ENCODE measurements at places on chromosomes 7 and 10.

DNA sequence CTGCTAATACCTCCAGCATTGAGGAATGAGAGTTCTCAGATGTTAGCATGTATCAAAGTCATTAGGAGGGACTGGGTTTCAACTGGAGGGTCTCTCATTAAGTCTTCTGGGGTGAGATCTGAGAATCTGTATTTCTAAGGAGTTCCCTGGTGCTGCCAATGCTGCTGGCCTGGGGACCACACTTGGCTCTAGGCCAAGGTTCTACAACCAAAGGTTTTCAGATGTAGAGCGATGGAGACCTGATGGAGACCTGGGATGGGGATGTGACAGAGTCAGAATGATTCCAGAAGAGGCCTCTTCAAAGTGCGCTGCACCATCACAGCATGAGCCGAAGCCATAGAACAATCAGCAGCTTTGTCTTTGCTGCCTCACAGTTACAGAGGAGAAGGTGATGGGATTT, 27.2 kb downstream of the ST8SIA6 start:
- DNase-seq = no peak

DNA sequence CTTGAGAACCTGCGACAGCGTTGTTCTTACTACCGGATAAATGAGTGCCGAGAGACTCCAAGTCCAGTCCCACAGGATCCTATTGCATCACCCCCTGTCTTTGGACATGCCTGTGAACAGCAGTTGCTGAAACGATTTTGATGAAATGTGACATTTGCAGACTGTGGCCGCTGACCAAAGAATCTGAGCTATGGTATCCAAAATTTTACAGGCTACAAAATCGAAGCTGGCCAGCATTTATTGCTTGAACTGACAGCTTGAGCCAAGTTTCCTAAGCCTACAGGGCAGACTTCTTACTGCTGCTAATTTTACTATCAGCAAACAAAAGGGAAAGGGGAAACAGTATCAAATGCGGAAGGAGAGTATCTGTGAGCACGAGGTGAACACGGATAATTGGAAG, 12.1 kb upstream of the NPVF start:
- DNase-seq = no peak

- DNase-seq = no peak
Observed at GRCh38 chr7:8119262-8119661, 142.7 kb downstream of the ICA1 start.

- no peak for DNase-seq
Observed at GRCh38 chr10:30502266-30503060, 68.5 kb downstream of the MAP3K8 start.

DNA sequence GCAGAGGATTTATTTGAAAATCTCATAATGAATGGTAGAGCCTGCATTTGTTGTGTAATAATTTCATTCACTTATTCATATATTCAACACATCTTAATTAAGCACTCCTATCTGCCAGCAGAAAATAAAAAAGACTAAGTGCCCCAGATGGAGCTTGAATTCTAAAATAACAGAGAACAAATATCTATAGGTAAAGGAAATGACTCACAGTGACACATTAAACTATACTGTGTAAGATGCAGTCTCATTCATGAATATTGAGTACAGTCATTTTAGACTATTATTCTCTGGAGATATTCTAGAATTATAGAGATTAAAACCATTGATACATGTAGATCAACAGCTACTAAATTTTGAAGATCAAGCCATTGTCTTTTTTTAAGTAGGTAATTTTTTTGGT, 72.1 kb downstream of the PTPRZ1 start:
- DNase-seq = no peak

DNA sequence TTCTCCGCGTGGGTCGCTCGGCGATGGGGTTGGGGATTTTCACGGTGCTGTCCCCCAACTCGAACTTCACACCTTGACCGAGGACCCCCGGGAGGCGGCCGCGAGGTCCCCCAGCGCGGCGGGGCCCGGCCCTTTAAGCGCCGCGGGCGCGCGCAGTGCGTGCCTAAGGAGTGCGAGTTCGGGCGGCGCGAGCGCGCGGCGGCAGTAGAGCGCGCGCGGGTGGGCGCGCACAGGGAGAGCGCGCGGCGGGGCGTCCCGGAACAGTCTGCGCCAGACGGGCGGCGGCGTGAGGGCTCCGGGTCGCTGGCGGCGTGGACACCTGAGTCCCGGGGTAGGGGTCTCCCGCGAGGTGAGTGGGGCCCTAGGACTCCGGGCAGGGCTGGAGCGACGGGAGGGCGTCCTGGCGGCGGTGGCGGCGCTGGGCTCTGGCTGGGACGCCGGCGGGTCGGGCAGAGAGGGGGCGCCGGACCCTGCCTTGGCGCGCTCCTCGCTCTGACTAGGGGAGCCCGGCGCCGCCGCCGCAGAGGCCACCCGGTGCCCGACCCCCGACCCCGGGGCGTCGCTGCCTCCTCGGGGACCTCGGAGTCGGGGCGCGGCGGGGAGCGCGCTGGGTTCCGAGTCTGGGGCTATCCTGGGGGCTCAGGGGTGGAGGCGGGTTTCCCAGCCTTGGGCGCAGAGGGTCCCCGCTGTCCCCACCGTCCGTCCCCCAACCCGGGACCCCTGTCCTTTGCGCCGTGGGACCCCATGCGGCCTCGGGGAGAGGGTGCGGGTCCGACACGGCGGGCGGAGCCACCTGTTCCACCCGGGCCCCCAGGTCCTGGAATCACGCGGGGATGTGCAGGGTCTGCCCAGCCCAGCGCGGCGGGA, at the start of gene PROSER2:
Gene PROSER2 (plus strand): TSS at position 235 of the 867 bp plus-strand sequence. CDS start 28,722 bp downstream, outside the sequence.
- DNase-seq = no peak

GRCh38 chr10:22479419-22479818, 134.1 kb downstream of the SPAG6 start:
- DNase-seq = no peak

DNA sequence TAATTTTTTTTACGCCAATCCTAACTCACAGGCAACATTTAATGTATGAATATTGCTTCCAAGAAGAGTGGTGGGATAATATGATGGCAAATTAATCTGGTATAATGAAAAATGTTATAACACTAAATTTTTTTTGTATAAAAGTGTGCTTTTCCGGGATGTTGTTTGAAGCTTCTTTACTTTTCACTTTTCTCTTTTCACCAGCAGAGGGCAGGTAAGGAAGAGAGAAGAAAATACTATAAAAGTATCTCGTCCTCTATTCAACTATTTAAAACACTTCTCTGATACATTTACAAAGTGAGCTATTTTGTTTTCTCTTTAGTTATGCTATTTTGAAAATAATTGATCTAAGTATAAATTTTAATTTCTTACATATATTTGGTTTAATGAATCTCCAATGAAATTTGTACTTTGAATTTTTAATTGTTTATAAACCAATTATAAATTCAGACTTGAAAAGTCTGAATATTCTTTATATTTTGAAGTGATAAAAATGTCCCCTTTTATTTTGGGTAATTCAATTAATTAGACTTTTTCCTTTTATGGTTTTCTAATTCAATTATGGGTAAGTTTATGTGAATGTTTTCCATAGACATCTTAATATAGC, 20.7 kb upstream of the CFTR start:
- DNase-seq = no peak

- no peak for DNase-seq
Observed at GRCh38 chr7:148579366-148579765, 11.2 kb upstream of the C7orf33 start.

GRCh38 chr7:32058002-32058401, 12.2 kb downstream of the PDE1C start:
- no peak for DNase-seq

- DNase-seq = no peak
Observed at GRCh38 chr10:843703-844102, 87.8 kb downstream of the LARP4B start.

GRCh38 chr10:106980495-106981451, 183.7 kb downstream of the SORCS1 start:
- no peak for DNase-seq

DNA sequence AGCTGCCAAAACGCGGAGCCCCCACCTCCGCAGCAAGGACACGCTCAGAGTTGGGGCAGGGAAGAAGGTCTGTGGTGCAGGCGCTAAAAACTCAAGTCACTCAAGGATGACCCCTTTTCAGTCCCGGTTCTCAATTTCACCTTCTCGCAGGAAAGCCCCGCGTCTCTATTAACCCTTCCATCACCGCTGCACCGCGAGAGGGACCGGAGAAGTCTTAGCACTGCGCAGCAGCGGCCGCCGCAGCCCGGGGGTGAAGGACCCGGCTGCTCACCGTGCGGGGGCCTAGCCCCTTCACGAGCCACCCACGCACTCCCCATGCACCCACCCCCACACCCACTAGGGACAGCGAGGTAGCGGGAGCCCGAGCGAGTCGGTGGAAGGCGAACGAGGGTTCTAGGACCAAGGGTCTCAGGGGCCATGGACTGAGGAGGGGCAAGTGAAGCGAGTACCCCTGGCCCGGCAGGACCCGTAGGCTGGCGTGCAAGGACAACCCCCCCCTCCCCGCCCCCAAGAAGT, 162.9 kb downstream of the SH3PXD2A start:
- no peak for DNase-seq

DNA sequence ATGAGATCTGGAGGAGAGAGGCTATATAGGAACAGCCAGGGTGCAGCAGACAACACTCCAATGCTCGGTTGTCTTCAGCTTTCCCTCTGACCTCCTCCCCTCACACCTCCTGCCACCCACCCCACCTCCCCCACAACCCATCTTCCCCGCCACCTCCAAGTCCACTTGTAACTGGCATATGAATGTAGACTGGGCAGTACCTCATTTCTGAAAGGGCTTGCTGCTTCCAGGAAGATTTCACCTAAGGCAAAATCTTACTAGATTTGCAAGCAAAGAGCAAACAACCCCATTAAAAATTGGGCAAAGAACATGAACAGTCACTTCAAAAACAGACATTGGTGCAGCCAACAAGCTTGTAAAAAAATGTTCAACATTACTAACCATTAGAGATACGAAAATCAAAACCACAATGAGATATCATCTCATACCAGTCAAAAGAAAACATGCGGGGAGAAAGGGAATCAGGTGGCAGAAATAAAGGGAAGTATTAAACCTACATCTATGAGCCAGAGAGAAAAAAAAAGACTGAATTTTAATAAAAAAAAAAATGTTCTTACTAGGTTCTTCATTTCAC, 164.6 kb upstream of the C1GALT1 start:
- no peak for DNase-seq

GRCh38 chr7:1134951-1135350, 25.0 kb downstream of the ZFAND2A start:
- no peak for DNase-seq

- DNase-seq = no peak
Observed at GRCh38 chr7:1238450-1238882, 5.8 kb downstream of the UNCX start.

GRCh38 chr10:71494980-71495381, 98.3 kb downstream of the CDH23 start:
- no peak for DNase-seq

DNA sequence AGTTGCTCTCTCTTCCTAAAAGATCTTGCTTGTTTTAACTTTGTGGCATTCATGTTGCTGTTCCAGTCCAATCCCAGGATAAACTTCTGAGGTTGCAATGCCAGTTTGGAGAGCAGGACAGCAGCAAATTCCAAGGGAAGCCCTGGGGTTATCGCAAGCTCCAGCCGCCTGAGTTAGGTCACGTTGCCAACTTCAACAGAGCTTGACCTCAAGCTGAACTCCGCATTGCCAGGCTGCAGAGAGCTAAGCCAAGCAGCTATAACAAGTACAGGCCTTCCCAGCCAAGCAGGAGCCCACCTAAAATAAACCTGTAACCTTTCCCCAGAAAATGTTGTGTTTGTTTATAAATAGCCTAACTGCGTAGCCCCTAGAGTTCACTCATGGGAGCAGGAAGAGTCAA, 138.9 kb upstream of the LYZL1 start:
- no peak for DNase-seq

DNA sequence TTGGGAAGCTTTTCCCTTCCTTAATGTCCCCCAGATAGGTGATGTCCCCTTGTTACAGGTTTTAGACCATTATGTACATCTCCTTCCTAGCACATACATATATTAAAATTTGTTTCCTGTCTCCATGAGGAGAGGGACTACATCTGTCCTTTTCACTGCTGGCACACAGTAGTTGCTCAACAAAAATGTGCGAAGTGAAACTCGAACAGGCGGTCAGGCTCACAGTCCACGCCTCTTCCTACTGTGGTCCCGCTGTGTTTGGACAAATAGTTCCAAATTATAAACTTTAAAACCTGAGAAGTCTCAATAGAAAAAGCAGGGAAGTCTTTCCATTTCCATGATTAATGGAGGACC, 1.2 kb upstream of the HHEX start:
- no peak for DNase-seq

DNA sequence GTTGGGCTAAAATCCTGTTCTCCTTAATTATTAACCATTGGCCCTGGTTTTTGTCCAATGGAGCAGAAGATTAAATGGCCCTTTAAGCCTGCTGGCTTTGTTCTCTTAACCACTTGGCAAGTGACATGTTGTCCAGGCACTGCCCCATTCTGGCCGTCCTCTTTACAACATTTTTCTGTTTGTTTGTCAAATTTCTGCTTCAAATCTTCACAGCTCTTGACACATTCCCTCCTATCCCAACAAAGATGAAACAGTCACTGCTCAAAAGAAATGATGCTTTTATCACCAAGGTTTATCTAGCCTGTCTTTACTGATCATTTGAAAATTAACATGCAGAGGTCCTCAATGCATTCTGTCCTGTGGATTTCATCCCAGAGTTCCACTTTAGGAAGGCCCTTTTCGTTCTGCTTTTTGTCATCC, 700.4 kb downstream of the KCNMA1 start:
- DNase-seq = no peak

- no peak for DNase-seq
Observed at GRCh38 chr10:106728232-106728631, 436.3 kb downstream of the SORCS1 start.

DNA sequence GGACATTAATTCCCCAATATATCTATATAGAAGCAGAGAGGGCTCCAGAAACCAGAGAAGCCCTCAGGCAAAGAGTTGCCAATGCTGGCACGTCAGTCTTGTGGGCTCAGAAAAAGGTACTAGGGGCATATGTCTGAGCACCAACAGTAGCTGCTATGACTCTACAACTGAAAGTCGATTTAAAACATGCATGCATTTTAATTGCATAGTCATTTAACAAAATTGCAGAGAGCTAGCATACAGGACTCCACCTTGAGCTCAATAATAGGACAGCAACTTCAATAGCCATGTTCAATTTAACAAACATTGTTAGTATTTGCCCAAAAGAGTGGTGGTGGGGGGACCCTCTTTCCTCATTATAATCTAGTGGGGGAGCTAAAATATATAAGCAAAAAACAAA, 126.5 kb downstream of the AMPH start:
- no peak for DNase-seq

DNA sequence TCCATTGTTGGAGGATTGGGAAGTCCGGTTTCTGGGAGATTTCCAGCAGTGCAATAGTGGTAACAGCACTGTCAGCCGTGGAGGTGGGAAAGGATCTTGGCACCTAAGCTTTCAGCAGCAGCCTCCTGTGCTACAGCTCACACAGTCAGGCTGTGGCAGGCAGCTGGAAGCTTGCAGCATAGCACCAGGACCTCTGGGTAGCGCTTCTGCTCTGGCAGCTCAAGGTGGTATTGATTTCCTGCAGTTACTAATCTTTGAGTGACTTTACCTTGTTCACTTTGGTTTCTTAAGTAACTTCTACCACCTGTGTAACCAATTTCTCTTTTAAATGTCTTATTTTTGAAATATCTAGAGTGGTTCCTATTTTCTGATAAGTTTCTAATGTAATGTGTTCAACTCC, 130.5 kb downstream of the LHFPL3 start:
- DNase-seq = no peak

All from activated naive CD4-positive, alpha-beta T cell treated with anti-CD3 and anti-CD28 coated beads, Interleukin-2, amount 50 U/mL, for 72 hours (primary cell).